ENCODE measurements at places on chromosomes 1 and 21. TPM values are rescaled to one million over a fixed set of nuclear protein-coding genes. Genes with fewer than 3 reads are reported as not detected.

DNA sequence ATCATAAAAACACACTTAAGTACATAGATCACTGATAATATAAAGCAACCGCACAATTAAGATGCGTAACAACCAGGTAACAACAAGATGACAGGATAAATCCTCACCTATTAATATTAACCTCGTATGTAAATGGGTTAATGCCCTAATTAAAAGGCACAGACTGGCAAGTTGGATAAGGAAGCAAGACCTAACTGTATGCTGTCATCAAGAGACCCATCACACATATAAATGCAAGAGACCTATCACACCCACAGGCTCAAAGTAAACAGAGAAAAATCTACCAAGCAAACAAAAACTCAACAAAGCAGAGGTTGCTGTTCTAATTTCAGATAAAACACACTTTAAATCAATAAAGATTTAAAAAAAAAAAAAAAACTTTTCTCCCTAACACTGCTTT lies 151.8 kb downstream of the FAF1 start:
- no peak for DNase-seq

DNA sequence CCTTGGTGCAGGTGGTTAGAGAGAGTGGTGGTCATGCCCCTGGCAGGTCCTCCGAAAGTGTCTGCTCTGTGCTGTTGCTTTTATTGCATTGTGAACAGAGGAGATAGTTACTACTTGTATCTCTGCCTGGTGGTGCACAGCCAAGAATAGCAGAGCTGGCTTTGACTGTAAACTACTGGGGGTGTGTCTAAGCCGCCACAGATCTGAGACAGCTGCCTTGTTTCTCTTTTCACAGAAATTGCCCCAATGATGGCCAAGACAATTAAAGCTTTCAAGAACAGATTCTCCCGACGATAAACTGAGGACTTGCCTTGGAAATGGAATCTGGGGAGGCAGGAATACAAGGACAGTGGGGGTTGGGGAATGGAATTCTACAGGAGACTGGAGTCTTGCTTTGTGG lies 16.0 kb downstream of the ELOA start:
- DNase-seq: no peak

GRCh38 chr1:99347041-99347684 lies 82.9 kb downstream of the PLPPR4 start:
- no peak for DNase-seq

- no peak for DNase-seq
Observed at GRCh38 chr1:43256675-43257570, 12.9 kb upstream of the TMEM125 start.

GRCh38 chr1:201480231-201481003 lies 11.4 kb upstream of the PHLDA3 start:
- DNase-seq: peak; percentile 97

DNA sequence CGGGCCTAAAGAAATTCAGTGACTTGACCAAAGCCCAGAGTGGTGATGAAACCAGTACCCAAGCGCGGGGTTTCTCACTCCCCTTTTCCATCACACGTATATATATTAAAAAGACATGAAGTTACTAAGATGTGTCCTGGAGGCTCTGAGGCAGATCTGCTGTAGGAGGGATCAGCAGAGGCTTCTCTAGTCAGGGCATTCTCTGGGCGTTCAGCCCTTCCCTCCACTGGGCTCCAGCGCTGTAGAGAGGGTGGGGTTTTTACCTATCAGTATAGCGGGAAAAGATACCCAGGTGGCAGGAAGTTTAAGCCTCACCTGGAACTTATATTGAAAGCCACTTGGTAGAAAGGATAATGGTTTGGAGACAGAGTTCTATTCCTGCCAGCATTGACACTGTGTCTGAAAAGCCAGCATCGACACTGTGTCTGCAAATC lies 862 bp upstream of the PLEKHO1 start:
- DNase-seq: no peak

- DNase-seq: peak; percentile 87
Observed at GRCh38 chr1:65026235-65026634, 59.9 kb upstream of the JAK1 start.

GRCh38 chr21:28641731-28642130 lies 350.9 kb downstream of the LTN1 start:
- no peak for DNase-seq

DNA sequence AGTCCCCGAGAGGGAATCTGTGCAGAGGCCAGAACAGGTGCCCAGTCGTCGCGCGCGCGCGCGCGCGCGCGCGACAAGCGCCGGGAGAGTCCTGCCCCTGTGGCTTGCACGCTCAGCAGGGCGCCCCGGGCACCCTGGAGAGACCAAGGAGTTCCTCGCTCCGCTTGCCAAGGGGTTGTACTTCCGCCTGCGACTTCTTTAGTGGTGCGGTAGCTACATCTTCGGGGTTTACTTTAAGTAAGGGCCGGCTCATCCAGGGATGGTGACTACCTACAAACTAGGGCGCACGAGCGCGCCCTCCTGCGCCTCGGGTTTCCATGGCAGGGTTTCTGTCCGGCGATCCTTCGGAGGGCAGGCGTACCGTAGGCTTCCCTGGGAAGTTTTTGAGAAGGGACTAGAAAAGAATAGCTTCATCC lies 1.4 kb downstream of the LHX4 start:
- DNase-seq: peak; percentile 88

GRCh38 chr1:239426821-239427475 lies 40.6 kb downstream of the CHRM3 start:
- DNase-seq: no peak

GRCh38 chr1:110424699-110425611 lies 17.5 kb upstream of the LAMTOR5 start:
- DNase-seq: no peak

DNA sequence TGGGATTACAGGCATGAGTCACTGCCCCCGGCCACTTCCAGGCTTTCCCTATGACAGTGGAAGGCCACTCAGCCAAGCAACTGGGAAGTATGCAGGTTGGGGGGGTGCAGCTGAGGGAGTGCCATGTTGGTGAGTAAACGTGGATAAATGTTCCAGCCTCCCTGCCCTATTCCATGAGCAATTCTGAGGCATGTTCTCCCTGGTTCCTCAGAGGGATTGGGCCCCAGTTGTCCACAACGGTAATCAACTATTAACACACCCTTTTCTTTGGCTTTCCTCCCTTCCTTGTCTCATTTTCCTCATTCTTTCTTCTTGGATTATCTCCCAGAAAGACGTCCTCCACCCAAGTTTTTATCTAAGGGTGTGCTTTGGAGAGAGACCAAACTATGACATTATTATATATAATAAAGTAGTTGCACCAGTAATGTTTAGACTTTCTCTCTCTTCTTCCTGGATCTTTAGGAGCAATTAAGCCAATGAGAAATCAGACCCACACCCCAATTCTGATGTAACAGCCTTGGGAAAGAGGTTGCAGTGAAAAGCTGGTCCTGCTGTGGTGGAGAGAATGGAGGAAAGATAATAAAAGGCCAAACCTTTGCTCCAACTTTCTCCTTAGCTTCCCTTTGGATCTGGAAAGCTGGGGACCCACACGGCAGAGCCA lies 6.8 kb upstream of the SLAMF9 start:
- no peak for DNase-seq

GRCh38 chr1:204466416-204467405 lies 27.9 kb downstream of the PIK3C2B start:
- DNase-seq: no peak

DNA sequence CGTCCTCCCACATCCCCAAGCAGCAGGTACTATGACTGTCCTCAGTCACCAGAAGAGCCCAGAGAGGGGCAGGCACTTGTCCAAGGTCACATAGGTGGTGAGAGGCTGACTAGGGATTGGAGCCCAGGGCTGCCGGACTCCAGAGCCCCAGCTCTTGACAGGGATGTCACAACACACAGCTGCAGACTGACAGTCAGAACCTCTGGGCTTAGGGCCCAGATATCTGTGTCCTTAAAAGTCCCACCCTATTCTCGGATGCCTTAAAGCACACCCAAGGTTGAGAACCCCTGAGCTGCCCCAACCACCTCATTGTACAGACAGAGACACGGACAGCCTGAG lies 622.9 kb downstream of the MATN1 start:
- no peak for DNase-seq

- DNase-seq: no peak
Observed at GRCh38 chr1:89407360-89407759, 43.5 kb downstream of the GBP6 start.

DNA sequence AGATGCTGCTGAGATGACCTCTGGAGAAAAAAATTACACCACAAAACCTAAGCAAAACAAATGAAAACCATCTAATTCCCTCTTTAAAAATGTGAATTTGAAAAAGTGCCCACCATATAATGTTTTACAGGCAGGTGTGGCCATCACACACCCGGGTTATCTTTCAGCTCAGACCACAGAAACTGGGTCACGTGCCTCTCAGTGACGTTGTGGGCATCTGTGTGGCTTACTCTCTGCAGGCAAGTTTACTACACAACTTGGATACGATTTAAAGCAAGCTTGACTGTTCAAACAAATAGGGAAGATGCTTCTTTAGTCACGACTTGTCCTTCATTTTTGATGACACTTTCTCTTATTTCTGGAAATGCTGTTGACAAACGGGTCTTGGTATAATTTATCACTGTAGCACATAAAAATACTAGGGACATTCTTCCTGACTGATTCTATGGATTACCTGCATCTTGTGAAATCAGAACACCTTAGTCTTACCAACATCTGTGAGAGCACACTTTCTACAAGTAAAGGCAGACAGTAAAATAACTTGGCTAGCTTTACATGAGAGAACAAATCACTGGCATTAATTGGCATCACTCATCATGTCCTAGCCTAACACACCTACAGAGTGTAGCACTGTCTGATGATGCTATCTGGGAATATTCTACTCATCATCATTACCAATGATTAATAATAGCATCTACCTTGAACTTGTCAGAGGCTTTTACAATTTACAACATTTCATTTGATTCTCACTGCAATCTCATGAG lies 89.3 kb upstream of the EDEM3 start:
- DNase-seq: no peak

GRCh38 chr1:22788254-22788661 lies 77.6 kb downstream of the EPHB2 start:
- no peak for DNase-seq

- DNase-seq: peak; percentile 42
Observed at GRCh38 chr21:14492931-14493330, 53.2 kb downstream of the SAMSN1 start.

DNA sequence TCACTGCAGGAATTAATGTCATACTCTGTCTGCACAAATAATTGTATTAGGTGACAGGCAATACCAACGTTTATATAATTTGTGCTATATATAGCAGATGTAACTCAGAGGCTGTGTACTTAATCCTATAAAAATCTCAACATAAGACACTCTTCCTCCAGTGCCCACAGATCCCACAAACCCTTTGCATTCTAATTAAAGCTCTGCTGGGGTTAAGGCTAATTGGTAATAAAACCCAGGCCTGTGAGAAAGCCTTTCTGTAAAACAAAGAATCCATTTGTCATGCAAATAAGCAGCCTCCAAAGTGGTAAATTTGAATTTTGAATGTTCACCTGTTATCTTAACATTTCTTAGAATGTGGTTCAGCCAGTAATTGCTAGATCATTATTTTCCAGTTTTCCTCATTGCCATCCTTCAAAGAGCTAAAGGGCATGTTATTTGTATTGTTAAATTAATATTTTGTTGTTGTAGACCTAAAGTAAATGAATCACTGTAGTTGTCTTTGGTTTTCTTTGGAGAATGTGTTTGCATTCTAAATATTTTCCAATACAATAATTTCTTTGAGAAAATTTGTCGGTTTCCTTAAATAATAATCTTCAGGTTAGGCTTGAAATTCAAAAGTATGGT lies 46.3 kb upstream of the PRDX6 start:
- peak; percentile 17 for DNase-seq

DNA sequence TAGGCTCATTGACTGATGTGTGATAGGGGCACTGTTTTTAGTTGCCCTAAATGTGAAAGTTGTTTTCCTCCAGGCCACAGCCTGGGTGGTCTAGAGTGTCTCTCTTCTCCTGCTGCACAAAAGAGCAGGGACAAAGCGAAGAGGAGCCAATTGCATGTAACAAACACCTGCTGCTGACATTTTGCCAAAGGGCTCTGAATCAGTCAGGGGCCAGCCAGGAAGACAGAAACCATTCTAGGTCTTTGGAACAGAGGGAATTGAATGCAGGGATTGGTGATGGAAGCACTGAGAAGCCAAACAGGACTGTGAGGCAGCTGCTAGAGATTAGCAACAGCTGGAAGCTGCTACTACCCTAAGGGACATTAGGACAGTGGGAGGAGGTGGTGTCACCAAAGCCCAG lies 185.3 kb upstream of the POU3F1 start:
- no peak for DNase-seq

DNA sequence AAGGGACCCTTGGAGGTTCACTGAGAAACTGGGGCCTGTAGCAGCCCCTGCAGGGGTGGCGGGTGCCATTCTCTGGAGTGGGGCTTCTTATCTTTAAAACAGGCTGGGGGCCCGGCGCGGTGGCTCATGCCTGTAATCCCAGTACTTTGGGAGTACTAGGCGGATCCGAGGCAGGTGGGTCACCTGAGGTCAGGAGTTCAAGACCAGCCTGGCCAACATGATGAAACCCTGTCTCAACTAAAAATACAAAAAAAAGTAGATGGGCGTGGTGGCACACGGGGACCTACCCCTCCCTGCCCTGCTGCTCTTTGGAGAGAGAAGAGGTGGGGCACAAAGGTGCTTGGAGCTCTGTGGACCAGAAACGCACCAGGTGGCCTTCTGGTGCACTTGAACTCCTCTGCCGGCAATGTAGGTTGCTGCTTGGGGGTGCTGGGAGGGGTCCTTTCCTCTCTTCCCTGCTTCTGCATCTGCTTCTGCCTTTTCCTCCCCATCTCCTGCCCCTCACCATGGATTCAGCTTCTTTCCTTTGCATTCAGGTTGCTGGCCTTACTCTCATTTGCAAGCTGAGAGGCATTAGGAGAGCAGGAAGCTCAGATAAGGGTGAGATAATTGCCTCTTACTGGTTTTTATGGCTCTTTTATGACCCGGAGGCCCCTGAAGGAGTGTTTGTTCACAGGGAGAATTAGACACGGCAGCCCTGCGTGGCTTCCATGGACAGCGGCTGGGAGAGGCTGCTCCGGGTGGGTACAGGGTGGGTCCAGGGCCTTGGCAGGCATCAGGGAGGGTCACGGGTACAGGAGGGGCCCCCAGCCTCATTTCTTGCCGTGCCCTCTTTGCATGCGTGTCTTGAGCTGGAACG lies 57.4 kb downstream of the ARHGEF10L start:
- no peak for DNase-seq

- no peak for DNase-seq
Observed at GRCh38 chr1:162234571-162234970, 142.1 kb downstream of the SPATA46 start.

- peak; percentile 87 for DNase-seq
Observed at GRCh38 chr1:226870401-226871279, at the start of gene PSEN2. Gene PSEN2 (plus strand): TSS chr1:226870616. CDS start chr1:226881908, 11,292 bp downstream.

ARTN gene
- total RNA-seq: 4.4 TPM

EPHA10 gene
- 0.25 TPM for total RNA-seq

GNAT2 gene
- total RNA-seq: not detected

PRSS38 gene
- not detected for total RNA-seq

BRINP3 gene
- total RNA-seq: not detected

LRRC38 gene
- 0.43 TPM for total RNA-seq

ZFP69B gene
- total RNA-seq: 10.3 TPM

PPP1R12B gene
- 21.3 TPM for total RNA-seq

TMEM240 gene
- total RNA-seq: 7.8 TPM

PGLYRP4 gene
- total RNA-seq: not detected
